ENCODE measurements at places on chromosomes 2 and 18.

- no peak for DNase-seq
These were observed 539.4 kb upstream of the TNP1 start for GRCh38 chr2:217399291-217399690.

DNA sequence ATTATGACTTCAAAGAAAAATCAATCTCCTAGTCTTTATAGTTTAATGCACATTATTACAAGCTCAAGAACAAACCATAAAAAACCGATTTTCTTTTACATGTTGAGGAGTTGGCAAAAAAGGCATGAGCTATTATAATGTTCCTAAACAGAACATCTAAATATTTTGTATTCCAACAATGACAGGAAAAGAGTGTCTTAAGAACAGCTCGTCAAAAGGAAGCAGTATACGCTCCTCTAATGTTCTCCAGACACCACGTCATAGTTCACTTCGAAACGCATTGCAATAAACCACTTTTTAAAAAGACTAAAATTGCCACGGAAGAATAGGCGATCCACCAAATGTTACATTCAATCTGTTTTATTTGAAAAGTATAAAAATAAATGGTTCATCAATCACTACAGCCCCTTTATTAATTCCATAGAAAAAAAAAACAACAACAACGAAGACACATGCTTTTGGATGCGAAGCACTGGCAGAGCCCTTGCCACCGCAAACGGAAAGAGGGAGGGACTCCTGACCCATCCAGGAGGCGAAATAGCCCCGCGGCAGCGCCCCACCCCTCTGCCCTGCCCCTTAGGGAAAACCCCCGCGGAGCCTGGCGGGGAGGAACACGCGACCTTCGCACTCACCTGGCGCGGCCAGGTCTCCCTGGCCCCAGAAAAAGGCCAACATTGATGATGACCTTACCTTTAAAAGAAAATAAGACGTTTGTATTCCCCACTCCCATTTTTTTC, 45.8 kb downstream of the MBP start:
- DNase-seq, result no peak

GRCh38 chr2:236254674-236255073, 9.5 kb downstream of the ASB18 start:
- no peak for DNase-seq

DNA sequence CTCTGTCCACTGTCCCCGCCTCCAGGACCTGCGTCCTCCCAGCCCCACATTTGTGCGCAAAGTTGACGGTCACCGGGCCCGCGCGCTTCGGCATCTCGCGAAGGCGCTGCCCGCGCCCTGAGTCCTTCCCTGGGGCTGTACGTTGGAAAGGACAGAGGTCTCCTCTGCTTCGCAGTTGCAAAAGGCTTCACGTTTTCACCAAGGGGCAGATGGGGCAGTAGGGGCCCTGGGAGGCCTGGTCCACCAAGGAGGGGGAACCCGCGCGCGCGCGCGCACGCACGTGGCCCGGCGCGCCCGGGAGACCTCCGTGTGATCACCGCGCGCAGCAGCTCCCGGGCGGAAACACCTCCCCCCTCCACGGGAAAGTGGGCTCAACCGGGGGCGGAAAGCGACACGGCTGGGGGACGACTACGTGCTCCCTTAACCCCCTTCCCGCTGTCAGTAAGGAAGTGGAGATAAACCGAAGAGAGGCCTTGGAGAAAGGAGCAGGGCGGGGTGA, 21.9 kb downstream of the TEX44 start:
- DNase-seq, result peak; percentile 71

DNA sequence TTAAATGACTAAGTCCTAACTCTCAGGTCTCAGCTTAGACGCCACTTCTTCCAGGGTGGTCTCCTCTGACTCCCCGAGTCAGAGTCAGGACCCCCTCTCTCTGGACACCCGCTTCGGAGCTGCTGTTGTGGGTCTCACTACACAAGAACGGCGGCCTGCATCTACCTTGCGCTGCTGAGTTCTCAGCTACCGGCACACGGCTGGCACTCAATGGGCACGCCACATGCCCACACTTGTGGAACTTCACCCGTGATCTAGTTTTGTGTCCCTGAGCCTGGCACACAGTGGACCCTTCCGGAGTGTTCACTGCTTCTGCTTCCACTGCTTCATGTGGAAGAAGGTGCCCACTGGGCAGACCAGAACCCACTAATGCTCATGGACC, 58.3 kb upstream of the ID2 start:
- no peak for DNase-seq

DNA sequence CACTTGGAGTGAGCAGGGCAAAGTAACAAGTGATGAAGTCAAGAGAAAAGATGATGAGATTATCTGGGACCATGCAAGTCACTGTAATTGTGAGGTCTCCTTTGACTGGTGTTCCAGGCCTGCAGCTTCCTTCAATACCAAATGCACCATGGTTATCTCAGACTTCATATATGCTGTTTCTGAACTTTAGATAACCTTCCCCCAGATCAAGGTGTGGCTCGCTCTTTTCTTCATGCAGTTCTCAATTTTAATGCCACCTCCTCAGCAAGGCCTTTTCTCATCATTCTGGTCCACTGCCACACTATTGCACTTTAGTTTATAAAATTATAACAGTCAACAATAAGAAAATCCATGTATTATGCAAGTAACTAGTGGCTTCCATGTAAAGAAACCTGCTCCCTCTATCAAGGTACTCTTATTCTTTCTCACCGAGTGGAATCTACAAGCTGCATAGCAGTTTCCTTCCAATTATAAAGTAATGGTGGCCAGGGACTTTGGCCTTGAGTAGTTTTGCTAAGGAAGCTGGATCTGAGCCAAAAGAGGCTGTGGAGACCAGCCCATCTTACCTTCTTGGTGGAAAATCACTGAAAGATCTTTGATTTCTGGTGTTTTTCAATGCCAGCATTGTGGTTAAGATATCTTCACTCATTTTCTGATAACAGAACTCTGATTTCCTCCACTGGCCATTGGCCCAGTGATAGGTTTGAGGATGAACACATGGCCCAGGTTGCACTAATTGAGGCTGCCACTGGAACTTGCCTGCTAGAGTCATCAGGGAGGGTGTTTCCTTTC, 113.6 kb downstream of the KCNE4 start:
- no peak for DNase-seq

- no peak for DNase-seq
These were observed 555.5 kb downstream of the ARHGAP15 start for GRCh38 chr2:143684551-143685320.

DNA sequence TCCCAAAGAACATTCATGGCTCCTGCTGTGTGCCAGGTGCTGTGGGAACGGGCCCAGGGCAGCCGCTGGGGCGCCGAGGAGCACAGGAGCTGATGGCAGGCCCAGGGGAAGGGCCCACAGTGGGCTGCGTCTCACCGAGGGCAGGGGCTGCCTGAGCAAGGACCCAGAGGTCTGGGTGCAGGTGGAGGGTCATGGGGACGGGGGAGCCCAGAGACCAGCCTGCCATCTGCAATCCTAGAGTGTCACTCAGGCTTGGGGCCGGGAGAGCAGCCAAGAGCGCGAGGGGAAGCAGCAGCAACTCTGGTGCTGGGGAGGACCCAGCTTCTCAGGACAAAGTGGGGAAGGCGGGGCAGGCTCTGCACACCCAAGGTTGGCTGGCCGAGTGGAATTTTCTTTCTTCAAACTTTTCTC, 207.4 kb downstream of the HDAC4 start:
- no peak for DNase-seq

DNA sequence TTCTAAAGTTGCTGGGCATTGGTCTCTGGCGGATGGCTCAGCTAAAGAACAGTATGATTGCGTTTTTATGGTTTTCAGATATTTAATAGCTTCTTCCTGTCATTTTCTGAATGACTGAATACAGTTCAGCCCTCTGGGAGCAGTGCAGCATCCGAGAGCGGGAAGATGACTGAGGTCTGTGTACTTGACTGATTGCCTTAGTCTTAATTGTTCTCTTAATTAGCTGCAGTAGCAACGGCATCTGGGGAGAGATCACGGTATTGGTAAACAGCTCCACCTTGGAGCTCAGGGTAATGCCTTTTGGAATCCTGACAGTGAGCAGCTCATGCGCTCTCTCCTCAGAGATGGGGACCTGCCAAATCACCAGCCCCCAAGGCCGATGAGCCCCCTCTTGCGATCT, 481.4 kb upstream of the SPRED2 start:
- no peak for DNase-seq

GRCh38 chr18:41022484-41022883, 932.5 kb upstream of the PIK3C3 start:
- DNase-seq, result no peak

- DNase-seq, result no peak
These were observed 151.5 kb downstream of the ASXL3 start for GRCh38 chr18:33729556-33729955.

- no peak for DNase-seq
These were observed 44.5 kb downstream of the PTCD3 start for GRCh38 chr2:86150502-86150901.

DNA sequence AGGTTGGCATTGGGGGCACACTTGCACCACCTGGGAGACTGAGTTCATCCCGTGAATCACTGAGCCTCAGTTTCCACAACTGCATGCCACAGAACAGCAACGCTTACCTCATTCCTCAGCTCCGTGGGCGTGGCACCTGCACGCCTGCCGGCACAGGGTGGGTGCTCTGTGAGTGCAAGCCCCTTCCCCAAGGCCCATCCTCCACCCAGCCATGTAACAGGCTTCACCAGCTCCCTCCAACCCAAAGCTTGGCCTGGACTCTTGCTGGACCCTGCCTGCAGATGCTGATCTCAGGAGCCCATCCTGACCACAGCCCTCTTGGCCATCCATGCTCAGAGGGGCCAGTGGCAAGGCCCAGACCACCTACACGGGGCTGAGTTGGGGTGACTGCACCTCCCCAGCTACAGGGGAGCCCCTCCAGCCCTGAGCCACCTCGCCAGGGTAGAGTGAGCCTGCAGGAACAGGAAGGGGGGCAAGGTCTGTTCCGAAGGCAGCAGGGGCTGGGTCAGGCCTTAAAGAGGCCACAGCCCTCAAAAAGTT, 1.8 kb downstream of the PRLH start:
- DNase-seq, result no peak

DNA sequence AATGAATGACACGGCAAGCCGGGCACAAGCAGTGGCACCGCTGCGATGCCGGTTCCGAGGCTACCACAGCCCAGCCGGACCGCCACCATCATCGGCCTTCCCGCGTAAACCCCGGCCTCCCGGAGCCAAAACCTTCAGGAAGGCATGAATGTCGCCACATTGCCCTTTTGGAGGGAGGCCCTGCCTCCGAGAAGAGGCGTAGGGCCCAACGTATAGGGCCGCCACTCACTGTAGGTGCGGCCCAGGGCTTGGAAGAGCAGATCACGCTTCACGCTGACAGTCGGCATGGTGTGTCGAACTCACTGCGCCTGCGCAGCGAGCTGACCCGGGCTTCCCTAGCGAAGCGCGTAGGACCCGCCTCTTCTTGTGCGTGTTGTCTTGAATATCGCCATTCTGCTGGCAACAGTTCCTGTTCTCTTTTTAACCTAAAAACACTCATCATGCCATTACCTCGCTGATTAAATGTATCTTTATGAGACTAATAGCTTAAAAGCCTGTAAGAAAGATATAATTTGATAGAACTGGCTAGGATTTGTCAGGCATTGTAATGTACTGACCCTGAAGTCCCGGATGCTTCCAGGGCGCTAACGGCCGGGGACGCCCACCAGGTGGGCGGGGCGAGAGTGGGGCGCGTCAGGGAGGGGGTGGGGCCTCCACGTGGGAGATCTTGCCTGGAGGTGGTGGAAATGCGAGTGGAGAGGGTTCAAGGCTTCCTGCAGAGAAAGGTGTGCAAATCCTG, at the start of gene FARSB:
Gene FARSB (minus strand): TSS at position 306 of the 739 bp plus-strand sequence. CDS start 19 bp downstream, at position 287.
- peak; percentile 97 for DNase-seq

DNA sequence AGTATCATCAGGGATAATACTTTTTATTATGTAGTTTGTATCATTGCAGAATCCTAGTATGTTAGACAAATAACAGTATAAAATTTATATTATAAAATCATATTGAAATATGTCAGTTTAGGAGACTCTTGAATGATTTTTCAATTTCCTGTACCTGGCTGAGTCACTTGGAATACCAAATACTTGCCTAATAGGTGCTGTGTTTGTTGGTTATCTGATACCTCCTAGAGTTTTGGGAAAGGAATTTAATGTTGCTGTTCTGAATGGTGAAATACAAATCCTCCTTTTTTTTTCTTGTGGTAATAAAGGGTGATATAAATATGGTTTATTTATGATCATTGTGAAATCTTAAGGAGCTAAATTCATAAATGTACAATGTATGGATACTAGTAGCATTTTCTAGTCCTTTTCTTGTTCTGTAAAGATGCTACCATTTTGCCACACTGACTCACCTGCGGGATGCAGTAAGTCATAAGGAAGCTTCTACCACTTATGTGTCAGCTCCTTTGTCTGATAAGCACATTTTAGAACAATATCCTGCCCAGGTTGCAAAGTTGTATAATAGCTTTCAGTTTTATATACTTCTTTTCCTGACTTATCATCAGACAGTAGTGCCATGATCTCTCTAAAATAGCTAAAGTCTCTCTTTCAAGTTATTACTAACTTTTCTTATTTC, 465.5 kb downstream of the XIRP2 start:
- no peak for DNase-seq

- DNase-seq, result no peak
These were observed 5.0 kb downstream of the CFAP221 start for GRCh38 chr2:119549241-119549640.

- peak; percentile 56 for DNase-seq
These were observed 175.9 kb upstream of the FN1 start for GRCh38 chr2:215611609-215612386.

- no peak for DNase-seq
These were observed 51.2 kb downstream of the CYRIA start for GRCh38 chr2:16614314-16614860.

Measured in suppressor macrophage (primary cell).